Mucosa of gallbladder (tissue), 1 donor: ENCODE measurements at places on chromosomes 7 and 10. TPM values are rescaled to one million over a fixed set of nuclear protein-coding genes. Genes with fewer than 3 reads are reported as not detected.
A peak's percentile ranks its signal among the peaks of the same experiment; 100 is the strongest.

CHST3 gene
- 10.3 TPM for total RNA-seq

DNA sequence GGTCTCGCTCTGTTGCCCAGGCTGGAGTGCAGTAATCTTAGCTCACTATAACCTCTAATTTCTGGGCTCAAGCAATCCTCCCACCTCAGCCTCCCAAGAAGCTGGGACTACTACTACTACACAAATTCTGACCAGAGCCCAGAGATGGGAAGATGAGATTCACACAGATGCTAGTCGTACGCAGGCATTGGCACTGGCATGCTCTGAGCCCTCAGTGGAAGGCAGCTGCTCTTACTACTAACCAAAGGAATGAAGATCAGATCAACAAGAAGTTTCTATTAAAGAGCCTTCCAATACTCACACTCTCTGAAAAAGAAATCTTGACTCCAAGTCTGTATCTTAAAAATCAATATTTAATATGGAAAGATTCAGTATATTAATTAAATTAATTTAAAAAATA, 10.7 kb downstream of the GDF2 start:
- DNase-seq: no peak

PIK3AP1 gene
- 68.2 TPM for total RNA-seq

- no peak for DNase-seq
These were observed 58.3 kb downstream of the CYP26A1 start for GRCh38 chr10:93131986-93132385.

DNA sequence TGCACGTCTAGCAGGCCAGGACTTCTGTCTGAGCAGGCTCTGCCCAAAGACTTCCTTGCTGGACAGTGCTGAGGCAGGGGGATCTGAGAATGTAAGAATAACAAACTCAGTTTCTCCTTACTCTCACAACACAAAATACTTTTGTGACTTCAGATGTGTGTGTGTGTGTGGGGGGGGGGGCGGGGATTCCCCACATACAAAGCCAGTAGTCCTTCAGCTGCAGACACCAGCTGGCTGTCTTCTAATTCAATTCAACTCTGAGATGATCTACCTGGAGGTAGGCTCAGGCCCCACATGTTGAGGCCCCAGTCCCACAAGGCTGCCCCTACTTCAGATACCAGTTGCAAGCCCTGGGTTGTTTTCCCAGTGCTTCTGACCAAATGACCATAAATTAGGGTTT, 4.7 kb upstream of the CXCL12 start:
- no peak for DNase-seq

DNA sequence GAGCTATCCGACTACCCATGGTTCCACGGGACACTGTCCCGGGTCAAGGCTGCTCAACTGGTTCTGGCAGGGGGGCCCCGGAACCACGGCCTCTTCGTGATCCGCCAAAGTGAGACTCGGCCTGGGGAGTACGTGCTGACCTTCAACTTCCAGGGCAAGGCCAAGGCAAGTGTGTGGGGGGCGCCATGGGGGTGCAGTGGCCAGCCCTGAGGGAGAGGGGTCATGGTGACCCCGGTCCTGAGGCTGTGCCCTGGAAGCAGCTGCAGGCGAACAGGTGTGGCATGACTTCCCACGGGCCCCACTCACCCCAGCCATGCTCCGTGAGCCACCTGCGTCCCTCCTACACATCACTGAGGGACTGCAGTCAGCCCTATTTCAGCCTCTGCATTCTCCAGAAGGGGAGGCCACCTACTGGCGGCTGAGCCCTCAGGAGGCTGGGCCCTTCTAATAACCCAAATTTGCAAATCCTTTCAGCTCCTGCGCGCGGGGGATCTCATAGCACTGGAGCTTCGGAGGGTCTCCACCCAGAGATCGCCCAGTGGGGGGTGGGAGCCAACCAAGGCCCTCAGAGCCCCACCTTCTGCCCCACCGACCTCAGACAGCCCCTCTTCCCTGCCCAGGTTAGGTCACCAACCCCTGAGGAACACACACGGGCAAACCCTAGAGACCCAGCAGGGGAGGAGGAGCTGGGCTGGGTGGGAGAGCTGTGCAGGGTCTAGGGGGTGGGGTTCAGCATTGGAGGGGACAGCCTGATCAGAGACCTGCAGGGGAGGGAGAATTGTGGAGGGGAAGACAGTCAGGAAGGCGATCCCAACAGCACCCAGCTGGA, 30.8 kb downstream of the SH2B2 start:
- no peak for DNase-seq

- no peak for DNase-seq
These were observed 211.6 kb downstream of the PHF14 start for GRCh38 chr7:11185179-11185815.

- DNase-seq: no peak
These were observed 261.5 kb downstream of the DIP2C start for GRCh38 chr10:427761-428519.

DNA sequence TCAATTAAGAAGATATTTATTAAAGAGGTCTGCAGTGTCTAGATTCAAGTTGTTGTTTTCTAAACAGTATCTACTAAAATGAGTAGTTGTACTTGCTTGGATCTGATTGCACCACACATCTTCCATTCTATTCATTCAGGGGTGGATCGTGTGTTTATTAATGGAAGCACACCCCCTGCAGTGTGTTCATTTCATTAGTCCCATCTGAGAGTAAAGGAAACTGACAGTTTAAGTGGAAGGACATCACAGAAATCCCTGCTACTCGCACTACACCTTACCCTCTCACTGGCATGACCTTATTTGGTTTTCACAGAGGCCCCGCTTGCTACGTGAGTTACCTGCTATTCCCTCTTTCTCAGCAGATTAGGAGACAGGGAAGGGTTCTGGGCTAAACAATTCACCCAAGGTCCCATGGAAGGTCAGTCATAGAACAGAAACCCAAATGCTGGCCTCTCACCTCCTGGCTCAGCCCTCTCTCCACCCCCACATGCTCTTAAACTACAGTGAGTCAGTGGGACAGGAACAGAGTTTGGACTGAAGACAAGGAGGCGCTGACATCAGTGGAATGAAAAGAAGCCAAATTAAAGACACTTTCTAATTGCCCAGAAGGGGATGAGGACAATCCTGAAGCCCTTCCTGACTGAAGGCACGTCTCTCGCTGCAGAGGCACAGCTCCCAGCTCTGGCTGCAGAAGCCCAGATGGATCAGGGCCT, 369.2 kb upstream of the NRP1 start:
- DNase-seq: no peak

GRCh38 chr10:43203448-43204041, 63.3 kb downstream of the RASGEF1A start:
- DNase-seq: no peak

DNAH11 gene
- total RNA-seq: 0.12 TPM

C10orf53 gene
- not detected for total RNA-seq

PNLIP gene
- total RNA-seq: 5.4 TPM

DNA sequence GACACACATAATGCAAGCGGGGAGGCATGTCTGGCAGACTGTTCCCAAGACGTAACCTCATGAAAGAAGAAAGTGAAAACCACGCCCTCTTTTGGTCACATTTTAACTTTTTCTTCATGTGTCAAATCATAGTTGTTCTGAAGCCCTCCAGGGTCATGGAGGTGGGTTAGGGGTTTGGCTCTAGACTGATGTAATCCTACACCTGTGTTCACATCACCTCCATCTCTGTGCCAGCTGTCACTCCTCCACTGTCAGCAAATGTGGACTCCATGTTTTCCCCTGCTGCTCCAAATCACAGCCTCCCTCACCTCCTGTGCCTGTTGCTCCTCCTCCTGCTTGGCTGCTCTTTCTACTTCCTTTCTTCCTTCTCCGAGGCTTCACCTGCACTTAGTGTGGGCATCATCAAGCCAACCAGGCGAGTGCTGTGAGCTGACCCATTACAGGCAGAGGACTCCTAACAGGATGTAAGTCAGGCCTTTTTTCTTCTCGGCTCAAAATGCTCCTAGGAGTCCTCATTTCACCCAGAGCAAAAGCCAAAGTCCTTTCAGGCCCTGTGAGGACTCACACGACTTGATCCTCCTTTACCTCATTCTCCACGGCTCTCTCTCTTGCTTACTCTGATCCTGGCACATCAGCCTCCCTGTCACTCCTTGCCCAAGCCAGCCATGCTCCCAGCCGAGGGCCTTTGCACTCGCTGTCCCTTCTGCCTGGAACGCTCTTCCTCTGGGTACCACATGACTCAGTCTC, 66.4 kb upstream of the IFRD1 start:
- no peak for DNase-seq

CCDC172 gene
- total RNA-seq: not detected

NRCAM gene
- total RNA-seq: 38.2 TPM

DUS4L gene
- 6.6 TPM for total RNA-seq

- DNase-seq: no peak
These were observed 1.0 kb downstream of the YKT6 start for GRCh38 chr7:44201813-44202212.

DNA sequence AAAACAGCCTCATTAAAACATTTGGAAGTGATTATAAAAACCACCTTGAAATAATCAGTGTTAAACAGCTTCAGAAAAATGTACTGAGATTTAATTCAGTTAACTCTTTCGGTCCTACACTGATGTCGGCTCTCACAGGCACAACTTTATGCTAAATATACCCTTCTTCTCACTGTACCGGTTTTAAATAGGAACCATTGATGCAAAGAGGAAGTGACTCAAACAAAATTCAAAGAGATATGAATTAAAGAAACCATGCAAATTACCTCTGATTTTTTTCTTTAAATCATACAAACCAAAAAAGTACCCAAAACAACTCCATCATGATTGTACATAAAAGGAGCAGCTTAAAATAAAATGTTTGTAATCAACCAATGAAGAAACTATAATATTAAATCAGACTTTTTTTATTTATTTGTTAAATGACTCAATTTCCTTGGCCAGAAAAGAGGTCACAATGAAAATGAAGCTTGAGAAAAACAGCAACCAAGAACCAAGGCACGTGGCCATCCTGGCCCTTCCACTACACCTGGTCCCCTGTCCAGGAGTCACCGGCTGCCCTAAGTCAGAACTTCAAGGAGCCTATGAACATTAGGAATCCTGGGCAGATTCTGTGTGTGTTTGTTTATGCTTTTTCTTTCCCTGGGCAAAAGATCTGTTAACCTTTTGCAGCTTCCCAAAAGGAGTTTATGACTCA, 73.0 kb upstream of the CABCOCO1 start:
- no peak for DNase-seq

DNA sequence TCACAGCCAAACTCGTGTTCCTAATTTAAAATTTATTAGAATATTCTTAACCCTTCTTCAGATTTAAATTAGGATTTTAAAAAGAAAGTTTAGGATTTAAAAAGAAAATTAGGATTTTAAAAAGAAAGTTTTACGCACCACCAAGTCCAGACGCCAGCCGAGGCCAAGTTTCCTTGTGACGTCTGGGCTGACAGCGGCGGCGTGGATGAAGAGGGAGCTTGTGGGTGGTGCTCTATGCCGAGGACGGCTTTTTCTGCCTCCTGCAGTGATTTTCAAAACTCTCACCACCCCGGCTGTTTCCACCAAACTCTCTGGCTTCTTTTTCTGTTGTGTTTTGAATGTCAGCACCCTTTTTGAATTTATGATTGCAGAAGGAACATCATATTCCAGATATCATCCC, 252.9 kb downstream of the DNAJB6 start:
- DNase-seq: no peak

GRCh38 chr7:2870471-2870931, 26.4 kb upstream of the GNA12 start:
- DNase-seq: peak; percentile 64

NEUROG3 gene
- total RNA-seq: not detected

DNA sequence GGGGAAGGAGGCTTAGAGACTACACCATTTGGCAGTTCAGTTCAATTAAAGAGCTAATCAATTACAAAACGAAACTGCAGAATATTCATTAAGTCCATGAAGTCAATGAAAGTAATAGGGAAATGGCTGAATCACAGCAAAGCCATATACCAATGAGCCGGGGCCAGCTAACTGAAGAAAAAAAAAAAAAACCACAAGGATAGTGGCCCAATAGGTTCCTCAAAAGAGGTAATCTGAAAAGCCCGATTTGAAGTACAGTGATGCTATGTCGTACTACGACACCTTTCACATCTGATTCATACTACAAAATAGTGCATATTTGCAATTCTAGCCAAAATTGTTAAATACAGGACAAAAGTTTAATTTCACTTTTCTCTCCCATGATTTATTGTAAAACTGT, 2.5 kb downstream of the ARHGAP12 start:
- no peak for DNase-seq

ENO4 gene
- 0.20 TPM for total RNA-seq

GRCh38 chr7:90345595-90346335, 751 bp upstream of the GTPBP10 start:
- DNase-seq: no peak

AGBL3 gene
- 4.1 TPM for total RNA-seq

PRPF18 gene
- total RNA-seq: 18.6 TPM

GRCh38 chr10:22934726-22935125, 6.9 kb downstream of the ARMC3 start:
- no peak for DNase-seq

- no peak for DNase-seq
These were observed 98.3 kb upstream of the DDC start for GRCh38 chr7:50663396-50664102.

- DNase-seq: no peak
These were observed 3.4 kb upstream of the IL6 start for GRCh38 chr7:22723637-22724036.

DNA sequence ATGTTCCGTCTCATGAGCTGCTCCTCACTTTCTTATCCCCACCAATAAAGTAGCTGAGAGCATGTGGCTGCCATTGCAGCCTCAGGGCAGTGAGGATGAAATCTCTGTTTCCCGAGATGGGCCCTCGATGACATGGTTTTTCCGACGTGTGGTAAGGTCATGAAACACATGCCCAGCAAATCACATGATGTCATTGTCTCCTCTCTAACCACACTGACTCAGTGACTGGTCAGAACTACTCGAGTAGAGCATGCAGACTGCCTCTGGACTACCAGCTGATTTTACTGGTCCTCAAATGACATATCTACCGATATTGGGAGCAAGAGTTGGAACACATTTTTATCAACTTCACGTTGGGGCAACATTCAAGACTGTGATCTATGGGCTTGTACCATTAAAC, 786.1 kb downstream of the CNTNAP2 start:
- no peak for DNase-seq

DNA sequence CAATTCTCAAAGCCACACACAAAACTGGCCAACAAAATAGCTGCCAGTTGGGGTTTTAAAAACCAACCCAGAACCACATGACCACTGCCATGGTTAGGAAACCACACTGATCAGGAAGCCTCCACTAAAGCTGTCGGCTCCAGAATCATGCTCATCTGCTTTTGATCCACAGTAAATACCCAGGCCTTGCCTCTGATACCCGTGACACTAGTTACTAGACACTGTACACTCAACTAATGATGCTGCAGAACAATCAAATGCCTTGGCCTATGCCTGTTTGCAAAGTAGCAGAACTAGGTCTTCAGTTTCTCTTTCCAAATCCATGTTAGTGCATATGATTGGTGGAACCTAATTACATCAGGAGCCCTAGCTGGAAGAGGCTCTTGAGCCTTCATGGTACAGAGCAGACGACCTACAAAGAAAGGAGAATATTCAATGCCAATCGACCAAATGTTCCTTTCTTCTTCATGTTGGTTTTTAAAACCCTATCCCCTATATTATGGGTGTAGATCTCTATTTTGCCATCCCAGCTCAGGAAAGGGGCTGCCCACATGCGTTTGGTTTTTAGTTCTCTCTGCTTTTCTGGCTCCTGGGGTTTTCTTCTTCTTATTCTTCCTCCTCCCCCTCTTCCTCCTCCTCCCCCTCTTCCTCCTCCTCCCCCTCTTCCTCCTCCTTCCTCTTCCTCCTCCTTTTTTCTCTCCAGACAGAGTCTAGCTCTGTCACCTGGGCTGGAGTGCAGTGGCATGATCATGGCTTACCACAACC, 76.6 kb downstream of the CNNM2 start:
- DNase-seq: no peak
